ENCODE measurements at places on chromosomes 2 and 18. TPM values are rescaled to one million over a fixed set of nuclear protein-coding genes. Genes with fewer than 3 reads are reported as not detected.

DNA sequence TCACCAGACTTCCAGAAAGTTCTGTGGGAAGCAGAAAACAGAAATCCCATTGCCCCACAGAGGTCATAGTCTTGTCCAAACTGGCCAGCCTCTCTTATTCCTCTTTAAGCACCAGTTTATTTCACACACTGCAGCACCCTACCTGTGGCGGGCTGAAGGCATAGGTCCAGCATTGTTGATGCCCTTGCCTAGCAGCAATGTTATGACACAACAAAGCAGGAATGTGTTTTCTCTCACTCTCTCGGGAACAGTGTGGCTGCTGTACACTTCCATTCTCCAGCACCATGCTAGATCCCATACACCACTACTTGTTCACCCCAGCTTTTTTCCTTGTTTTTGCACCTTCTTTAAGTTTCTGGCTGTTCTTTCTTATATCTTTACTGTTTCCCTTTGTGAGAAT is 181.6 kb downstream of the DNAH6 start:
- no peak for DNase-seq

GRCh38 chr18:49161627-49162026 is 210.9 kb upstream of the SMAD7 start:
- no peak for DNase-seq

GRCh38 chr2:177211576-177212105 is 953 bp upstream of the HNRNPA3 start:
- no peak for DNase-seq

DNA sequence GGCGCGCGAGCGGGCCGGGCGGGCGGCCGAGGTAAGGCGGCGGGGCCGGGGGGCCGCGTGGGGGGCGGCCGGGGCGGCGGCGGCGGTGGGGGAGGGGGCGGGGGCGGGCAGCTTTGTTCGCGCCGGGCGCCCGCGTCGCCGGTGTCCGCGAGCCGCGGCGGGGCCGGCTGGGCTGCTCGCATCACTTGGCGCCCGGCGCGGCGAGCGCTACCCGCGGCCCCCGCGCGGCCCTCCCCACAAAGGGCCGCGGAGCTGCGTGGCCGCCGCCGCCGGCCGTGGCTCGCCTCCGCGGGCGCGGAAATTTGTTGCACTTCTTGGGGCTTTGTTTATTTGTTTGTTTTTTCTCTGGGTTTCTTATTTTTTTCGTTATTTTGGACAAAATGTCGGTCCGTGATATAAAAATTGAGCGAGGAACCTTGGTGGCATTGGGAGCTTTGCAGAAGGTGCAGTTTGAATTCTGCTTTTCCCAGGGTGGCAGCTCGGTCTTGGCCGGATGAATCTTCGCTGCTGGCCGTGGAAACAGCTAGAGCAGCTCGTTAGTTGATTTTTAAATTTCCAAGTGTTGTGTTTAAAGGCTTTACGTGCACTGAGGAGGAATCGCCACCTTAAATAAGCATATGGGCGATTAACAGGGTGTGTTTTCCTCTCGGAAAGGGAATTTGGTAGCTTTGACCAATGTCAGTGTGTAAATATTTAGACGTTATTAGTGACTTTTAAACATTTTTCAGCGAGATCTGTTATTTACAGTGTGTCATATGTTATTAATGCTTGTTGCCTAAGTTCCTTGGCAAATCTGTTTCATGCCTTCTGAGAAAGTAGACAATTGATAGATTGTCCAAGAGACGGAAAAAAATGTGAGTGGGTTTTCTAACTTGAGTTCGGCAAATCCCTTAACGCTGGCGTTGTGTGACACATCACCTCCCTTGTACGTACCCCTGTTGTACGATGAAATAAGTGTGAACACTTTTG is 822 bp downstream of the UBE2E3 start:
- peak; percentile 83 for DNase-seq

- DNase-seq = no peak
Observed at GRCh38 chr2:139225961-139226360, 445.8 kb upstream of the NXPH2 start.

The CGREF1 gene
- 2.1 TPM for total RNA-seq

The IL36A gene
- not detected for total RNA-seq

All from lower leg skin (tissue), 4 donors.